ENCODE measurements at places on chromosomes 1 and 21.

DNA sequence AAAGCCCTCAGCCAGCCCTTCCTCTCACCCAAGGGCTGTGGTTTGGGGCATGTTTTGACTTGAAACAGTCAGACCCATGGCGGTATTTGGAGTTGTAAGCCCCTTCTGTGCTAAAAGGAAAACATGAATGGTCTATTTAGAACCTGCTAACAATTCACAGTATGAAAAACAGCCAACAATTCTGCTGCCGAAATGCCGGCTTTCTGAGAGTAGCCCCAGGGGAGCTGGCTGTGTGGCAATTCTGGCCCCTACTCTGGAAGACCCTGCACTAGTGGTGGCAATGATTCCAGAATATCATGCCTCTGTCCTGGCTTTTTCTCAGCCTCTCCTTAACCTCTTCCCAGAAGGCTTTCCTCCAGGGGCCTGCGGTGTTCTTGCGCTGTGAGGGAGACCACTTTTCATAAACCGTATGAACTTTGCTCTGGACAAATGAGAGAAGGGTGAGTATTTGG lies 118.7 kb downstream of the EDEM3 start:
- no peak for DNase-seq

DNA sequence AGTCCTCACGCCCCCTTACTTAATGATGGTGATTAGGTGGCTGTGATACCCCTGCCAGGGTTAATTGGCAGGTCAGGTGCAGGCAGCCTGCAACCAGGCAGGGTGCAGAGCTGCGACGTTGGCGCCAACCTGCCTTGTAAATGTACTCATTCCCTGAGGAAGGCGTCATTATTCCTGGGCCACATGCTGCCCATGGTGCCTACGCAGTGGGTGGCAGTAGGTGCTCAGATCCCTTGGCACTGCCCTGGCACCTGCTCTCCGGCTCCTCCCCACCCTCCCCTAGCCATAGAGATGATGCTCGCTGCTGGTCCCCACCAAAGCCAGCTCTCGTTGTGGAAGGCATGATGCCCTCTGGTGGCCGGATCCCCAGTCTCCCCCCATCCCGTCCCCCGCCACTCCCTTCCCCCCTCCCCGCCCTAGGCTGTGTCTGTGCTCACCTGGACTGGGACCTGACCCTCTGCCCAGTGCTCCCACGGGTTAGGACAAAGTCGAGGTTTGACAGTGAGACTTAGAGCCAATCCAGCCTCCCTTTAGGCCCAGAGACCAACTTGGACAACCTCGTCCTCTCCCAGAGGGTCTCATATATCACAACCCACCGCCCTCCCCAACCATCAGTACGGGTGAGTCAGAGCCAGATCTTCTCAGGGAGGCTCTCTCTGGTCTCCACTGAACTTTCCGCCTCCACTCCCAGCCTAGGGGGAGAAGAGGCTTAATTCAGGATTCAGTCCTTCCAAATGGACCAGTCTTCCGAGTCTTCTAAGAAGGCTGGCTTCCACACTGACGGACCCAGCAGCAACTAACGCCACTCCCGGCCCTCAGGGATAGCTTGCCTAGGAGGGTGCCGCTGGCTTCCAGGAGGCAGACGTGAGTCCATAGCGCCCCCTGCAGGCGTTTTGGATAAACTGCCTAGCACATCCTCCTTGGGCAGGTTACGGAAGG lies 5.7 kb downstream of the KRTCAP2 start:
- peak; percentile 93 for DNase-seq

- no peak for DNase-seq
Measured at GRCh38 chr1:192005976-192006375, 152.3 kb upstream of the RGS18 start.

DNA sequence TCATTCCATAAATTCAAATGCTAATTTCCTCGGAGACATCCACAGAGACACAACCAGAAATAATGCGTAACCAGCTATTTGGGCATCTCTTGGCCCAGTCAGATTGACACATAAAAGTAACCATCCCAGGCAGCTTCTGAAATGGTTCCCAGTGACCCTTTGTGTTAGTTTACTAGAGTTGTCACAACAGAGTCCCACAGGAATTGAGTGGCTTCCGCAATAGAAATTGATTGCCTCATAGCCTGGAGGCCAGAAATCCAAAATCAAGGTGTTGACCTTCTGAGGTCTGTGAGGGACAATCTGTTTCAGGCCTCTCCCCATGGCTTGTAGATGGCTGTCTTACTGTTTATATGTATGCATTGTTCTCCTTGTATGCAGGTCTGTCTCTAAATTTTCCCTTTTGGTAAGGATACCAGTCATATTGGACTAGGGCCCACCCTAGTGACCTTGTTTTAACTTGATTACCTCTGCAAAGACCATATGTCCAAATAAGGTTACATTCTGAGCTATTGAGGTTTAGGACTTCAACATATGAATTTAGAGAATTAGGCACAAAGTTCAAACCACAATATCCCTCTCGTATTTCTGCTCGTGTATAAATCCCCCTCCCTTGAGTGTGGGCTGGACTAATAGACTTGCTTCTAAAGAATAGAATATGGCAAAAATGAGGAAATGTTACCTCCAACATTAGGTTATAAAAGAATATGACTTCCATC lies 78.2 kb upstream of the FGGY start:
- no peak for DNase-seq

DNA sequence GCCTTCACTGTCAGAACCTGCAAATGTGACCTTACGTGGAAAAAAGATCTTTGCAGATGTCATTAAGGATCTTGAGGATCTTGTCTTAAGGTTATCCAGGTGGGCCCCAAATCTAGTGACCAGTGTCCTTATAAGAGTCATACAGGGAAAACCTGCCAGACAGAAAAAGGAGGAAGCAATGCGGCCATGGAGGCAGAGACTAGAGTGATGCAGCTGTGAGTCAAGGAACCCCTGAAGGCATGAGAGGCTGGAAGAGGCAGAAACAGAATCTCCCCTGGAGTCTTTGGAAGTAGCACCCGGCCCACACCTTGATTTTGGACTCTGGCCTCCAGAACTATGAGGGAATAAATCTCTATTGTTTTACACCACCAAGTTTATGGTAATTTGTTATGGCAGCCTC lies 36.5 kb upstream of the DNASE2B start:
- no peak for DNase-seq

DNA sequence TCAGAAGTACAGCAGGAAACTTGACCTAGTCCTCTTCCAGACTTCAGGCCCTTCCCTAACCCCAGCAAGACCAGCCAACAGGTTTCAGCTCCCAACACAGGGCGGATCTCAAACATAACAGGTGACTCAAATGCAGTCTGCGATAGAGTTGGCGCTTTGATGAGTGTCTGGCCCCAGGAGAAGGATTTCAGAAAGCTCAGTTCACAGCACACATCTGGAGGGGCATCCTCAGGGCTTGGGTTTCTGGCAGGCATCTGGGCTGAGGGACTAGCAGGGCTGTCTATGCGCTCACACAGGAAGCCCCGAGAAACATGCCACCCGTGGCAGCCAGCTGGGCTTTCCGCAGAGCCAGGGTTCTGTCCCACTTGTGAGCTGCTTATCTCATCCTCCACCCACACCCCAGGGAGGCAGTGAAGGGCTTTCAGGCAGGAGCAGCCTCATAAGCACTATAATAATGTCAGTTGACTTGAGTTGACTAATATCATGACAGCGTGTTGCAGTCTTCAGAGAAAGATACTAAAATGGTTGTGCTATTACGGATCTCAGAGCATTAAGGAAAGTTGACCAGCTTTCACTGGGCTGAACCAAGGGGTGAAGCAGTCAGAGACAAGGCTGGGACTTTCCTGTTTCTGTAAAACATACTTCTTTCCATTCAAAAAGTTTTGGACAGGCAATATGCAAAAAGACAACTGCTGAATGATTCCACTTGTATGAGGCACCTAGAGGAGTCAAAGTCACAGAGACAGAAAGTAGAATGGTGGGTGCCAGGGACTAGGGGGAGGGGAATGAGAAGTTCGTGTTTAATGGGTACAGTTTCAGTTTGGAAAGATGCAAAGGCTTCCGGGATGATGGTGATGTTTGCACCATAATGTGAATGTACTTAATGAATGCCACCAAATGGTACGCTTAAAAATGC lies 233.0 kb upstream of the IRF2BP2 start:
- DNase-seq: no peak

- DNase-seq: no peak
Measured at GRCh38 chr21:45250914-45251634, 36.6 kb downstream of the POFUT2 start.

GRCh38 chr1:66147226-66147835 lies 354.6 kb downstream of the PDE4B start:
- DNase-seq: no peak

- peak; percentile 28 for DNase-seq
Measured at GRCh38 chr1:81702903-81703302, 97.8 kb upstream of the ADGRL2 start.

DNA sequence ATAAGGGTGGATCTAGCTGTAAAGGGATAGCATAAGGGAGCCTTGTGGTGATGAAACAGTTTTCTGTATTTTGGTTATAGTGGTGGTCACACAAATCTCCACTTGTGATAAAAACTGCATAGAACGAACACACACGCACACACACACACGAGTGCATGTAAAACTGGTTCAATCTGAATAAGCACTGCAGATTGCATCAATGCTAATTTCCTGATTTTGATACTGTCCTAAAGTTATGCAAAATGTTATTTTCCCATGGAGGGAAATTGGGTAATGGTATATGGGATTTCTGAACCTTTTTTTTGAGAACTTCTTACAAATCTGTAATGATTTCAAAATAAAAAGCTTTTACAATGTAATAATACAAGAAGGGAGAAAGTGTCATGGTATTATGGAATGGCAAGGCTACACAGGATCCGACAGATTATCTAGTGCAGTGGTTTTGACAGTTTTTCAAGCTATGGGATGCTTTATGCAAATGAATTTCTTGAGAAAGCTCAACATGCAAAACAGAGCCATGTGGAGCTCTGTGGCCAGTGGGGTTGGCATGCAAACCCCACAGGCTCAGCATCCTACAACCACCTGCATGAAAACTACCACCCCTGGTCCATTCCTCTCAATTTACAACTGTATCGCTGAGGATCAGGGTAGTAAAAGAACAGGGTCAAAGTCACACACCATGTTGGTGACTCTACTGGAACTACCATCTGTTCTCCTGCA lies 18.8 kb downstream of the SLC41A1 start:
- no peak for DNase-seq

DNA sequence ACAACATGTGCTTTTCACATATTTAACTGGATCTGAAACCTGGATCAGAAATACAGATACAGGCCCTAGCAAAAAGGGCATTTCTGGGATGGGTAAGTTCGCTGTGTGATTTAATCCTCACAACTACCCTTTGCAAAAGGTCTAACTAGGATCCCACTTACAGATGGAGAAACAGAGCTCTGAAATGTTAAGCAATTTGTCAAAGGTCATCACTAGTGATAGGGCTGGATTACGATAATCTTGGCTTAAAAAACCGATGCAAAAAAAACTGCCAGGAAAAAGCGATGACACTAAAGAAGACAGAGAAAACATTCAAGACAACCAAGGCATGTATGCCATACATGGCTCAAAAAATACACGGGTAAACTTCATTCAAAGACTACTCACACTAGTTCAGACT lies 29.9 kb downstream of the AHCTF1 start:
- DNase-seq: no peak

DNA sequence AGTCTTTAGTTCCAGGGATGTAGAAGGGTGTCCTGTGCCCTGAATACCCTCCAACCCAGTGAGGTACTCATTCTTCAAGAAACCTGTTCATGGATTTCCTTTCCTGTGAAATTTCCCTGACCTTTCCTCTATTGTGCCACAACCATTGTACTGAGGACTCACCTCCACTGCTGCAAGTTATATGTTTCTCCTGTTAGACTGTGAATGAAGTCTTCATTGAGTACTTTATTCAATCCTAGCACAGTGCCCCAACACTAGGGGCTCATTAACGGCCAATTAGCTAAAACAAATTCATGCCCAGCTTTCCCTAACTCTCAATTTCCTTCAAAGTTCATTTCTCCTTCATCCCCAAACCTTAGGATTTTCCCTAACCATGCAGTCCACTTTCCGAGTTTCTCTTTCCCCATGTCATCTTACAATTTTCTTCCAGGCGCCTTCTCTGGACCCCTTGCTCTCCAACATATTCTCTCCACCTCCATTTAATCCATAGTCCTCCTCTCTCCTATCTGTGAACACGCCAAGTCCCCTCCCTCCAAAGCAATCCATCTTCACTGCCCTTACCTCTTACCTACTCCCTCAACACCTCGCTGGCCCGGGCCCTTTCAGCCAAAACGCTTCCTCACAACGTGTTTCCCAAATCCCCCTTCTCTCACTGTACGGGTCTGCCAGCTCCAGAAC lies 1.3 kb downstream of the TRIM33 start:
- no peak for DNase-seq

DNA sequence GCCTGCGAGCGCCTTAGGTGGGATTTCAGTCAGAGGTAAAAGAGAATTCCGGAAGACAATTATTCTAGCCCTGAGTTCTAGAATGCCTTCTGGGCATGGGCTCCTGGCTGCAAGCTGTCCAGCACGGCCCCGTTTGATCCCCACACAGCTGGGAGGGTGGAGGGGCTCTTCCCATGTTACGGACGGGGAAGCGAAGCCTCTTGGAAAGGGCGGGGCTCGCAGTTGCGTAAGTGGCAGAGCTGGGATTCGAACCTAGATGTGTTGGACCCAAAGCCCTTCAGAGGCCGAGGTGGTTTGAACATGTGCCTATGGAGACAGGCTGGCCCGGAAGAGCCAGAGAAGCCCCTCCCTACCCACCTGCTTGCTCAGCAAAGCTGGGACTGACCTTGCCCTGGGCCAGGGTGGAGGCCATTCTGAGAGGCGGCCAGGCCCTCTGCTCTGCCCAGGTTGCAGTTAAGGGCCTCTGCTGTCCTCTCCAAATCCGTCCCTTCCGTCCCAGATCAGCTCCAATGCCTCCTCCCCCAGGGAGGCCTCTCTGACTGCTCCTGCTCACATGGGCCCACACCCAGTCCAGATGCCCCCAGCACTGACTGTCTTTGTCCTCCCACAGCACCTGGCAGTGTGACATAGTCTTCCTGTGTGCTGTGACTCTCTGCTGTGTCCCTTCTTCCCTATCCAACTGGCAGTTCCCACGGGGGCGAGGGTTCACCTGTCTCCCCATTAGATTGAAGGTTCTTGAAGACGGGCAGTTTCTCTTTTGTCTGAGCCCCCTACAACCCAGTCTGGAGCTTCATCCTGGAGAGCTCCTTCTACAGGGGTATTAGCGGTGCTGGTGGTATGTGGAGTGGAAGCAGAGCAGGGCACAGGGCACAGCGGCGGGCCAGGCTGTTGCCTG lies 1.2 kb upstream of the HSPB7 start:
- DNase-seq: no peak

GRCh38 chr21:17931080-17931479 lies 111.9 kb upstream of the C21orf91 start:
- DNase-seq: no peak

GRCh38 chr1:9874959-9875635 lies 35.0 kb downstream of the CTNNBIP1 start:
- DNase-seq: peak; percentile 65
